ENCODE measurements at places on chromosomes 13 and 19.

DNA sequence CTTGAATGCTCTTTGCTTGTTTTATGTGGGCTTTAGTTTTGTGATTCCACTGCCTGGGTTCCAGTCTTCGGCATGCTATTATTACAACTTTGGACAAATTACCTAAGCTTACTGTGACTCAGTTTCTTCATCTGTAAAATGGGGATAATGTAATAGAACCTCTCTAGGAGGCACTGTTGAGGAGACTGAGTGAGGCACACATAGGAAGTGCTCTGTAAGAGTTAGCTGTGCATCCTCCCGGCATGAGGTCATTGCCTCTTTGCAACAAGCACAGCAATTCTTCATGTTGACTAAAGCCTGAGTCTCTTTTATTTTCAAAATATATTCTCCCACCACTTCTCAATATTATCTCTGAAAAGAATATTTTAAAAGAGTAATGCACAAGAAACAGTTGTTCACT lies 227.4 kb downstream of the DLEU7 start:
- DNase-seq, result no peak

DNA sequence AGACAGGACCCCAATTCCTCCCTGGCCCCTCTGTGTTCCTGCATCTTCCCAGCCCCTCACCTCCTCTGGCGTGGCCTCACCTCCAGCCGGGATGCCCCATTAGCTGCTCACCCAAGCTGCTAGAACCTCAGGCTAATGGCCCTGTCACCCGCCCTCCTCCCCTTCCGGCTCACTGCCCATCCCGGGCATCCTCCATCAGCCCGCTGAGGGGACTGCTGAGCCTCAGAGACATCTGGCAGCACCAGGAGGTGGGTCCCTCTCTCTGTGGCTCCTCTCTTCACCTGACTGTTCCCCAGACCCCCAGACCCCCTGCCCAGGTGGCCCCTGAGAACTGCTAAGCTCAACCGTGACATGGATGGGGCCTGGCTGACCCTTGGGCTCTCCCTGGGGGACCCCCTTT lies 2.9 kb downstream of the FFAR1 start:
- no peak for DNase-seq

GRCh38 chr13:33099860-33100259 lies 83.6 kb downstream of the KL start:
- DNase-seq, result no peak

- no peak for DNase-seq
Observed at GRCh38 chr13:22126433-22127021, 455.7 kb downstream of the FGF9 start.

GRCh38 chr19:18503337-18503970 lies 18.4 kb downstream of the ELL start:
- no peak for DNase-seq

GRCh38 chr19:54207983-54208783 lies 7.5 kb downstream of the RPS9 start:
- no peak for DNase-seq

DNA sequence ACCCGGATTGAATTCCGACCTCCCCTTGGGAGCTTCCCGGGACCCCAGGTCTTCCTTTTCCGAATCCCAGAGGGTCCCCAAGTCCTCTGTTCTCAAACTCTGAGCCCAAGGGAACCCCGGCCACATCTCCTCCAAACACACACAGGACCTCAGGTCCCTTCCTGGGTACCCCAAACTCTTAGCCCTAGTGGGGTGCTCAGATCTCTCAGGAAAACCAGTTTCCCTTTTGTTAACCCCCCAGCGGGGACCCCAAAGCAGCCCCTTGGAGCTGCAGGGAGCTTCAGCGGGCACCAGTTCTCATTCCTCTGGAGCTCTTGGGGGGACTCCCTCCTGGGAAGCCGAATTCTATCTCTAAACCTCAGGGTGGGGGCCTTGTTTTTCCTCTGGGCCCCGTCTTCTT lies 774 bp downstream of the CACNG6 start:
- DNase-seq, result no peak

- no peak for DNase-seq
Observed at GRCh38 chr19:1849132-1849474, 820 bp upstream of the REXO1 start.

DNA sequence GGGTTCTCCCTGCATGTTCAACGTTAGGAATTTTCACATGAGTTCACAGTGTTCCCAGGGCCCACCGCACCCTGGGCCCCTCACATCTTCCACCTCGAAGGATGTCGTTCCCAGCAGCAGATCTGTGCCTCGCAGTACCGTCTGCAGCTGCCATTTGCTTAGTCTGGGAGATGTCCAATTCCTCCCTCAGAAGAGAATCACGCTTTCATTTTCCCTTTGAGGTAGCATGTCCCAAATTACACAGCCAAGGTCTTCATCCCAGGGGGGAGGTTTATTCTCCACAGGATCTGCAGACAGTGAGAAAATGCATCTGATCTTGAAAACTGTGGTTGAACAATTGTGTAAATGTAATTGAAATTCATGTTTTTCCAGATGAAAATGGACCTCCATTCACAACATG lies 150.2 kb downstream of the DCT start:
- no peak for DNase-seq

DNA sequence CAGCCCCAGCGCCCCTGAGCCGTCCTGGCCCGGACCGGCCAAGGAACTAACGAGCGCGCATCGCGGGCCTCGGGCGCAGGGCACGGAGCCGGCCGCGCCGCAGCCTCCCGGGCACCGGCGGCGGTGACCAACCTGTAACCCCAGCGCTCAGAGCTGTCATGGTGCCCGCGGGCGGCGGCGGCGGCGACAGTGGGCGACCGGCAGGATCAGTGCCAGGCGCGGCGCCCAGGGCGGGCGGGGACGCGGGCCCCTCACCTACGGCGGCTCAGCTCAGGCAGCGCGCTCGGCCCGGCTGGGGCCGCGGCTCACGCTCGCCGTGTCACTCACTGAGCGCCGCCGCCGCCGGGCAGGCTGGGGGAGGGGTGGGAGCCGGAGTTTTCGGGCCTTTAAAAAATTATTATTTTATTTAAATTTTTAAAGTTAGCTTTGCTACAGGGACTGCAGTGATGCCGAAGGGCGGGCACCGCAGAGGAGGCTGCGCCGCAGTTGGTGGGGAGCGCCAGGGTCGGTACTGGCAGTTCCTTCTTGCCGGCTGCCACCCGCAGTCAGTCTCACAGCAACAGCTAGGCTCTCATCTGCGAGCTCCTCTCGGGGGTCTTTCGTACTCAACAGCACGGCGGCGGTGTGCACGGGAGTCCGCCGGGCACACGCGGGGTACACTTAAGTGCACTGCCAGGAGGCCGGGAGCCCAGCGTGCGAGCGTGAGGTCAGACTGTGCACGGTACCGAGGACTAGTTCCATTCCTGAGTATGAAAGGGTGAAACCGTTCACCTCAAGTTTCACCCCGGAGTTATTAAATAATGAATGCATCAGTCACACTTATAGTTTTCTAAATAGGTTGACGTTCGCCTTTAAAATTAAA lies at the start of gene NALCN:
Gene NALCN (minus strand): TSS at position 328 of the 862 bp plus-strand sequence. CDS start 17,382 bp downstream, outside the sequence.
- peak; percentile 21 for DNase-seq

- DNase-seq, result no peak
Observed at GRCh38 chr13:25645681-25646080, 273.9 kb downstream of the ATP8A2 start.

- DNase-seq, result no peak
Observed at GRCh38 chr19:10113964-10114650, 2.6 kb downstream of the P2RY11 start.

DNA sequence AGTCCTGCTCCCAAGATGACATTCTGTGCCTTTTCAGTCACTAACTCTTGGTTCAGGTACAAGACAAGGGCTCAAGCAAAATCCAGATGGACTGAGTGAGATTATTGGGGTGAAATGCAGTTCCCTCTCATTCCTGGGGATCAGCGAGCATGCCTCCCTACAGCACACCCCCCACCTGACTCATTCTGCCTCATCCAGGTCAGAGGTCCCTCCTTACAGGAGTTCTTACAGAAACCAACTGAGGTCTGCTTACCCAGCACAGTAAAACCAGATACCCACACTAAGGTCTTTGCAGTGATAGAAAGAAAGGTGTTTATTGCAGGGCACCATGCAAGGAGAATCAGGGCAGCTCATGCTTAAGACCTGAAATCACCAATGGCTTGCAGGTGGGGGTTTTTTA lies 21.6 kb upstream of the MRI1 start:
- DNase-seq, result no peak

GRCh38 chr13:32911506-32911905 lies 104.7 kb upstream of the KL start:
- no peak for DNase-seq

DNA sequence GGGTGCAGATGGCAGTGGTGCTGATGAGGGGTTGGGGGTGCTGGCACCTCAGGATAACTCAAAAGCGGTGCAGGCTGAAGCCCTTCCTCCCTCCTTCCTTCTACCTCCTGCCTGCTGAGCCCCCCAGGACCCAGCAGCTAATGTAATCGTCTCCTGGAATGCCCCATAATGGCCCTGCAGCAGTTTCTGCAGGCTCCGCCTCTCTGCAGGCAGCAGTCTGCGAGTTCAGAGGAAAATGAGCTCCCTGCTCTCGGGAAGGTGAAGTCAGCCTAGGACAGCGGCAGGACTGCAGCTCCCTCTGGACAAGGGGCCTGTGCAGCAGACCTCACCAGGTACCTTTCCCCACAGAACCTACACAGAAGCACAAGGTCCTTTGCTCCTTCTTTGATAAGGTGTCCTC lies 130.9 kb downstream of the ZDHHC20 start:
- no peak for DNase-seq

- no peak for DNase-seq
Observed at GRCh38 chr13:25652764-25653163, 281.0 kb downstream of the ATP8A2 start.

GRCh38 chr13:41720839-41721561 lies 239.9 kb downstream of the VWA8 start:
- DNase-seq, result no peak

GRCh38 chr19:6228551-6229215 lies 51.1 kb downstream of the MLLT1 start:
- no peak for DNase-seq

- no peak for DNase-seq
Observed at GRCh38 chr19:35407619-35408018, 36.8 kb downstream of the GPR42 start.

- no peak for DNase-seq
Observed at GRCh38 chr13:97280478-97280877, 58.3 kb downstream of the MBNL2 start.

DNA sequence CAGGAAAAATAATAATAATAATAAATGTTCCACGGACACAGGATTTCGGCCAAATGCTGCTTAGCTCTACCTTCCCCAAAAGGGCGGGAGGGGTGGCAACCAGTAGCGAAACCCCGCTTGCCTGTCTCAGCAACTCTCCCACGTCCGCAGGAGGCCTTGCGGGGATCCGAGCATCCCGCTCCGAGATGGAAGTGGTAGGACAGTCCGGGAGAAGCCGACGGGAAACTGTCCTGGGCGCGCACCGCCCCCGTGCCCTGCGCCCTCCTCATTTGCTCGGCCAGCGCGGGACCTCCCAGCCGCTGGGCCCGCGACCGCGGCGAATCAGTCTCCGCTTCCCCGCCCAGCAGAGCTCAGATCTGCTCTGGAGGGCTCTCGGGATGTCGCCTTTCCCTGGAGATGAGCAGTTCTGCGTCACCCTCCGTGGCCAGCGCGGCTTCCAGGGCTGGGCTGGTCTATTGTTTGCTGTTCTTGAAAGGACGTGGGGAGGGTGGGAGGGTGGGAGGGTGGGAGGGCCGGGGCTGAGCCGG lies 48.9 kb upstream of the PABPC3 start:
- peak; percentile 20 for DNase-seq

DNA sequence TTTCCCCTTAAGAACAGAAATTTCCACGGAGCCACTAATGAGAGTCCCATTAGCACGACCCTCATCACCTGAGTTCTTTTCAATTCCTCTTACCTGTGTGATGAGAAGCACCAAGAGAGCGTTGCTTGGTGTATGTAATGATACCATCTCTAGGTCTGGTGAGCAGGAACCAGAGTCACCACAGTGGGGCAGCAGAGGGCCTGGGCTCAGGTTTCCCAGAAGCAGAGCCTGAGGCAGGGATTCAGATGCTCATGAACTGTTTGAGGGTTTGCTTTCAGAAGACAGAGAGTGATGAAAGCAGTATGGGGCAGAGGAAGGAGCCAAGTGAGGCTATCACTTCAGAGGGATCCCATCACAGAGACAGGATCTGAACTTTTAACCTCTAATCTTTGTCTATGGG lies 3.1 kb upstream of the PTPRH start:
- no peak for DNase-seq

- DNase-seq, result no peak
Observed at GRCh38 chr19:23294141-23294540, 43.9 kb upstream of the ZNF724 start.

DNA sequence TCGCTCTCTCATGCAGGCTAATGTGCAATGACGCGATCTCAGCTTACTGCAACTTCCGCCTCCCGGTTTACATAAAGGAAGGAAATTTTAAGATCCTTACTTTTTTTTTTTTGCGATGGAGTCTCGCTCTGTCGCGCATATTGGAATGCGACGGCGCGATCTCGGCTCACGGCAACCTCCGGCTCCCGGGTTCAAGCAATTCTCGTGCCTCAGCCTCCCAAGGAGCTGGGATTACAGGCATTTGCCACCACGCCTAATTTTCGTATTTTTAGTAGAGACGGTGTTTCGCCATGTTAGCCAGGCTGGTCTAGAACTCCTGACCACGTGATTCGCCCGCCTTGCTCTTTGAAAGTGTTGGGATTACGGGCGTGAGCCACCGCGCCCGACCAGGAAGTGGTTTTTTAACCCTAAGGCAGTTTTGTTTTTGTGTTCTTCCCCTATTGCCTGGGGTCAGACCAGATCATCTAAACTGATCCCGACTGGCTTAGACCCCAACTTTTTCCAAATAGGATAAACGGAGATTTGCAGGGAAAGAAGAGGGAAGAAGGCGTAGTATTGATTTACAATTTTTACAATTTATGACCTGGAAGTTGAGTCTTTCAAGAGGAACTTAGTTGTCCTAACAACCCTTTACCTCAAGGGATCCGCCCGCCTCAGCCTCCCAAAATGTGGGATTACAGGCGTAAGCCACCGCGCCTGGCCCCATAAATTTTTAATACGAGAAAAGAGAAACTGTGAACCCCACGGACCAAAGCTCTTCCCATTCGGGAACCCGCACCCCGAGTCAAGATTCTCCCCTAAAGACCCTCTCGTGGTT lies 142.0 kb downstream of the ZNF737 start:
- peak; percentile 9 for DNase-seq

- no peak for DNase-seq
Observed at GRCh38 chr19:5113633-5114586, 145.0 kb downstream of the KDM4B start.
